Stimulated activated CD8-positive, alpha-beta memory T cell treated with anti-CD3 and anti-CD28 coated beads, Interleukin-4, amount 100 ng/mL, for 1 hour (primary cell): ENCODE measurements at places on chromosomes 2 and 18.

GRCh38 chr2:29579495-29580169 lies 341.8 kb downstream of the ALK start:
- DNase-seq, result no peak

- DNase-seq, result no peak
Measured at GRCh38 chr18:21118806-21119205, 7.2 kb upstream of the ROCK1 start.

- DNase-seq, result no peak
Measured at GRCh38 chr2:12334412-12334966, 382.2 kb upstream of the TRIB2 start.

DNA sequence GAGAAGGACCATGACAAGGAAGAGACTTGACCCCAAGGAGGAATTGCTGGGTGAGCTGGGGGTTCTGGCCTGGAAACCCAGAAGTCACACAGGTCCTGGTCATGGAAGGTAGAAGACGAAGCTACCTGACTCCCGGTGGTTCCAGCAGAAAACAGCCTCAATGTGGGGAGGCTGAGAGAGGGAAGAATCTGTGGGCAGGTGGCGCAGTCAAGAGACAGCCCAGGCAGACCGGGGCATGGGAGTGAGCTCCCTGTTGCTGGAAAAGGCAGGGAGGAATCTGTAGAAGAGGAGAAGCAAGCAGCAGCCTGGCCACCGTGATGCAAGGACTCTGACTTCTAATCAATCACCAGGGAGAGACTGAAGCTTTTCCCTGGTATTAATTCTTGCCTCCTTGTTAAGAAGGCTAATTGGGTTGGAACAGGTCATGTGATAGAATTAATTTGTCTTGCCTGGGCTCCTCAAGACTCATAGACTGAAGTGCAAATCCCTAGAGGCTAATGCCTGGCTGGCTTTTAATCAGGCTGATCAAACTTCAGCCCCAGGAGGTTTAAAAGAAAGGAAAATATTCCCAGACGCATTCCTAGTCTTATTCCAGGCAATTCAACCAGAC lies 30.1 kb downstream of the CNGA3 start:
- no peak for DNase-seq

DNA sequence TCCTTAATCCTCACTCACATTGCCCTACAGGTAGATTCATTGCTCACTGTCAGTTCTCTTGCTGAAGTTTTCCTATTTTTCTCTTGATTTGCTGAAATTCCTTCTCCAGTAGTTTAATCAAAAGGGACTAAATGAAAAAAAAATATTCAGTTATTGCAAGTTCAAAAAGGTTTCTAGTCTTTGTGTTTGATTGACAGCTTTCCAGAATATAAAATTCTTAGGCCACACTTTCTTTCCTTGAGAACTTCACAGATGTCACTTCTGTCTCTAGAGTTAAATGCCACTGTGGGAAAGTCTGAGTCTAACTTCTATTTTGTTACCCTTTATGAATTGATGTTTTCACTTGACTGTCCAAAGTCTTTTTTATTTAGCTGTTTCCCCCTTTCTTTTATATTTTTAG lies 25.7 kb downstream of the RRM2 start:
- DNase-seq, result no peak

DNA sequence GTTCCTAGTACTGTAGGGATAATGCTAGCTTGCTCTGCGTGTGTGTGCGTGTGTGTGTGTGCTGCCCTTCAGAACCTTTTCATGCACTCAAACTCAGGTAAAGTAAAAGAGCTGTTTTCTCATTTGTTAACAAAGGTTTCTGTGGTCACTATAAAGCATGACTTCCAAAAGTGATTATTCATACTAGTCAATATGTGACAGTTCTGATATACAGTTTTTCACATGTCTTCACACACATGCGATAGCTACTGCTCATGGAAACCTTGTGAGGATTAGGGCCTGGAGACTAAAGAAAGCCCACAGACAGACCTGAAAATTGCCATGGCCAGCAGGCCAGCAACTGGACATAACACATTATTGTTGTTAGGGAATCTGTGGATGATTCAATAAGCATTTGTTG lies 56.9 kb upstream of the NEMP2 start:
- DNase-seq, result no peak

- DNase-seq, result no peak
Measured at GRCh38 chr2:12587729-12588522, 128.8 kb upstream of the TRIB2 start.

GRCh38 chr18:60377778-60378469 lies 5.3 kb upstream of the MC4R start:
- no peak for DNase-seq

DNA sequence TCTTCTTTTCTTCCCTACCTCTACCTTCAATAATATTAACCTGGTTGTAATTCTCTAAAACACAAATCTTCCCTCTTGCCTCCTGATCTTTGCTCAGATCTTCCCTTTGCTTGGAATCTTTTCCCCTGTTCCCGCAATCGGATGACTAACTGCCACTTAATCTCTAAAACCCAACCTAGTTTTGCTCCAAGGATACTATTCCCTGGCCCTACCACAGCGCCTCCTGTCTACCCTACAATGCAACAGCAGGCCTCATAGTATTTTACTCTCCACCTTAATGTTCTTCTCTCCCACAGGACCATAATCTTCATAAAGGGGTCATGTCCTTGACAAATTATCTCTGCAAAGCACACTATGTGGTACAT lies 246.8 kb upstream of the TNP1 start:
- DNase-seq, result no peak

DNA sequence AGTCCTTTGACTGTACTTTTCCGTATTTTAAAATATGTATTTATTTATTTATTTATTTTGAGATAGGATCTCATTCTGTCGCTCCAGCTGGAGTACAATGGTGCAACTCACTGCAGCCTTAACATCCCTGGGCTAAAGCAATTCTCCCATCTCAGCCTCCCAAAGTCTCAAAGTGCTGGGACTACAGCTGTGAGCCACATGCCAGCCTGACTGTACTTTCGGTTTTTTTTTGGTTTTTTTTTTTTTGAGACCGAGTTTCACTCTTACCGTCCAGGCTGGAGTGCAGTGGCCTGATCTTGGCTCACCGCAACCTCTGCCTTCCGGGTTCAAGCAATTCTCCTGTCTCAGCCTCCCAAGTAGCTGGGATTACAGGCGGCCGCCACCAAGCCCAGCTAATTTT lies 28.9 kb upstream of the CCNYL1 start:
- no peak for DNase-seq
